Activated naive CD8-positive, alpha-beta T cell treated with anti-CD3 and anti-CD28 coated beads, Interleukin-2, amount 50 U/mL, for 24 hours (primary cell): ENCODE measurements at places on chromosomes 13 and 19.

DNA sequence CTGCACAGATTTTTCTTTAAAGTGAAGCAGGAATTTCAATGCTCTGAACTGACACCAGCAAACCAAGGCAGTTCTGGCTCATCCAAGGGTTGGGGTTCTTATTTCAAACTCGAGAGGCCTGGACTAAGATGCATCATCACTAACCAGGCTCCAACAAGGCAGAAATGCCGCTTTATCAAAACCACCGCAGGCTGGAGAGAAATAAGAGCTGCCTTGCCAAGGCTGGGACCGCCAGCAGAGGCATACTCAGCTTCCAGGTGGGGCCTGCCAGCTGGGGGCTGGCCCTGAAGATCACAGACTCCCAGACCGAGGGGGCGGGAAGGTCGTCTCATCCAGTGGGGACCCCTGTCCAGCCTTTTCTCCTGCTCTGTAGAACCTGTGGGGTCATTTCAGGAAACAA lies 37.4 kb upstream of the GAS6 start:
- no peak for DNase-seq

GRCh38 chr13:52156724-52157261 lies 2.6 kb downstream of the NEK3 start:
- no peak for DNase-seq

- no peak for DNase-seq
Measured at GRCh38 chr13:101155920-101156319, 260.4 kb downstream of the NALCN start.

DNA sequence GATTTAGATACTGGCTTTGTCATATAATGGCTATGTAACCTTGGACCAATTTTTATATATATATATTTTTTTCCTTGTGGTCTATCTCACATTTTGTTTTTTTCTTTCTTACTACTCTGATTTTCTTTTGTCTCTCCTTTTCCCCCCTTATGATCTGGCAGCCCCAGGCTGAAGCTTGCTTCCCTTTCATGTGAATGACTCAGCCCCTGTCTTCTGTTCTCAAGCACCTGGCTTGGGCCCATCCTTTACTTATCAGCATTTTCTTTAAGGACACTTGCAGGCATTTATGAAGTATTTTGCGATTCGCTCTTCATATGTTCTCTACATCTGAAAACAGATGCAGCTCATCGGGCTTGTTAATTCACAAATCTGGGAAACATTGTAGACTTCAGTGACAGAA lies 163.6 kb downstream of the SPRY2 start:
- DNase-seq = no peak

DNA sequence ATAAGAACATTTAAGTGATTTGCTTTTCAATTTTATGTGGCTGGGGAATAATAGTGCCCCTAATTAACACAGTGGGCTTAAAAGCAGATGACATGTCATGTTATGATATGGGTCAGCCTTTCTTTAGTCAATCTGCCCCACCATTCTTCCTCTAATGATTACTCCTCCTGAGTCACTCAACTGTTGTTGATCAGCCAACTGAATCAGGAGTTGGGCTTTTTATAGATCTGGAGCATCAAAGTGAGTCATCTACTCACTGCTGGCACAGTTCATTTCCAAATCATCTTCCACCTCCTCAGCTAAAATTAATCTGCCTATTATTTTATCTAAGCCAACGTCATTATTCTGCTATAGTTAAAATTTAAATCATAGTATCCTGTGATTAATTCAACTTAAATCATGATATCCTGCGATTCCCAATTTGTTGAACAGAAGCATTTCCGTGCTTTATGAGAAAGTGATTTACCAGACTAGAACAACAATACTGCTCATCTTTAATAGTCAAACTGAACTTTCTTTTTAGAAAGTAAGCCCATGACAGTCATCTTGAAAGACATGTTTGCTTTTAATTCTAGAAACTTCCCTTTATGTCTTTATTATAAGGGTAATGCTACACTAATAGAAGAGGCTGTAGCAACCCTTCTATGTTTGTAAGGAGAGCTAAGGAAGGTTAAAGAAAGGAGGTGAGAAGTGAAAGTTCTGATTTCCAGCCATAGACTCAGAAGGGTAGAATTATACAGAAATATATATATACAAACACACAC lies 551.4 kb downstream of the TBC1D4 start:
- no peak for DNase-seq

DNA sequence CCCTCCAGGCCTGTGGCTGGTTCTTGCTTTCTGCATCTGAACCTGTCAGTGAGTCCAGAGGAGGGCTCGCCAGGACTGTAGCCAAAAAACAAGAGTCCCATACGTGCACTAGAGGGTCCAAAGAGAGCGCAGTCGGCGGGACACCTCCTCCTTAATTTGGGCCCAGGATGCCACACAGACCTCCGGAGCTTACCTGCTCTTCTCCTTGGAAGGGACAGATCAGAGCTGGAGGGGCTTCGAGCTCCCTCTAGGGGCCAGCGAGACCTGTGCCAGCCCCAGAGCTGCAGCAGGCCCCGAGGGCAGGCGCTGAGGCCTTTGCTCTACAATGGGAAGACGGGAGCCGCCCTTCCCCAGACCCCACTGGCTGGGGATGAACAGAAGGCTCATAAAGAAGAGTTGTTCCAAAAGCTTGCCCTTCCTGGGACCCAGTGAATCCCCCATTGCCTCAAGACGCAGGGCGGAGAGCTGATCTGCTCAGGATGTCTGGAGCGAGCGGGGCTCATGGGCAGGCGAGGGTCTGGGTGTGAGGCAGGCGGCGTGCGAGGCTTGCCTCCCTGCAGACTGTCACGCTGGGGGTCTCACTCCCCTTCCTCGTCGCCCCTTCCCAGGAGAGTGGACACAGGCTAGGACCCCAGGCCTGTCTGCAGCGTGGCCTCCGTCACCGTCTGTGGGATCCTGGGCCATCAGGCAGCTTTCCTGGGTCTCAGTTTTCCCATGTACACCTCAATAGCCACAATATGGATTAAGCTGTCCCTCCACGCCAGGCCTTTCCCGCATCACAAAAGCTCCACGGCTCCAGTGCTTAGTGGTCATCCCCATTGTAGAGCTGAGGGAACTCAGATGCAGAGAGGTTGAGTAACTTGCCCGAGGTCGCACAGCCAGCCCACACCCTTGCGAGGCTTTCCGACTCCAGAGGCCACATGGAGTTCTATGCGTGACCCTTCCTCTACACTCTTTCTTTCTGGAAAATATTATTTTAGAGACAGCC lies 46.9 kb upstream of the VSTM2B start:
- DNase-seq = peak; percentile 20

- no peak for DNase-seq
Measured at GRCh38 chr13:113769881-113770280, 10.9 kb downstream of the TMEM255B start.

GRCh38 chr13:79445968-79446645 lies 34.8 kb upstream of the NDFIP2 start:
- no peak for DNase-seq

DNA sequence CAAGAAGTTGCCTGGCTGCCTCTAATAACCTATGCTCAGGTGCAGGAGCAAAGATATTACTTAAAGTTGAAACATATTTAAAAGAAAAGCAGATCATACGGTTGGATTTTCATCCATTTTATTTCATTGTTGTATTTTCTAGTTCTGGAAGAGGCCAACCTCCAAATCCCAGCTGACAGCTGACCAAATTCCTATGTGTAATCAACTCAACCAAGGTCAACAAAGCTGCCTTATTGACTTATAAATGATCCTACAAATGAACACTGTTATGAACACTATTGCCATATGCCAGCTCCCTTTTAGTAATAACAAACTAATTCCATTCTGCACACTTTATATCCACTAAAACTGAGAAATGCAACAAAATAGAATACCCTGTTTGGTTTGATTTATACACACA lies 1537.4 kb downstream of the SLITRK1 start:
- no peak for DNase-seq

DNA sequence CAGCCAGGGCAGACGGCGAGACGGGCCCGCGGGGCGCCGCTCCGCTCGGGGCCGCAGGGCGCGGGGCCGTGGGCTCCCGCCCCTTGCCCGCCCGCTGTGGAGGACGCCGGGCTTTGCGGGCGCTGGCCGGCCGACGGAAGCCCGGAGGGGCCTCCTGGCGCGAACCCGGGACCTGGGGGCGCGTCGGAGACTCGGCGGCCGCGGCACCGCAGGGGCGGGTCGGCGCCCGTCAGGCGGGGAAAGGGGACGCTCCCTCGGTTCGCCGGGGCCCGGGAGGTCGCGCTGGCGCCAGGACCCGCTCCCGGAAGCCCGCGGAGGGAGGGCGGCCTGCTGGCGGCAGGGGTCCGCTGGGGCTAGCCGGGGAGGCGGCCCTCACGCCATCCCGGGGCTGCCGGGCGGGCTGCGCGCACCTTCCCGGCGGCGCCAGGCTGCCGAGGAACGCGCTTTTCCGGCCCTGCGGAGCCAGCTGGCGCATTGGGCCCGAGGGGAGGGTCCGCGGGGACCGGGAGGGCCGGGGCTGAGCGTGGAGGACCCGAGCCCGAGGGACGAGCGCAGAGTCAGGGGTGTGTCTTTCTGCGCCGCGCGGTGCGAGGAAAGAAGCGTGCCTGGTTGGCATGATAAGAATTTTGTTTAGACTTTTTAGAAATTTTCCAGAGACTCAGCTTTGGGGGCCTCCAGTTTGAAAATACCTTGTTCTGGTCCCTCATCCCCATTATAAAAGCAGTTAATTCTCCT lies 511 bp downstream of the GARRE1 start:
- DNase-seq = peak; percentile 44

DNA sequence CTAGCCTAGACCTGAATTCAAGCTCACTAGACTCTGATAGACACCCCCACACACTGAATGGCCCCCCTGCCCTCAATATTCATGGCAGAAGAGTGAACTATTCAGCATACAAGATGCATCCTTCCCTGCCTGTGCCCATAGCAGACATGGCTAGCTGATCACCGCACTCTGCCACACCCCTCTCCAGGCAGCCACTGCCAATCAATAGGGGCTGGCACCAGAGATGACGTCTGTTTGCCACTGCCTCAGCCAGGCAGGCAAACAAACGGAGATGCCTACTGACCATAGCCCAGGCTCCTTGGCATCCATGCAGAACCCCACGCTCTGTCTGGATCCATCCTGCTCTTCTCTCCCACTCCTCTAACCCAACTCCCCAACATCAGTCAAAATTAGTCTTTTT lies 13.8 kb upstream of the NPAS1 start:
- no peak for DNase-seq

DNA sequence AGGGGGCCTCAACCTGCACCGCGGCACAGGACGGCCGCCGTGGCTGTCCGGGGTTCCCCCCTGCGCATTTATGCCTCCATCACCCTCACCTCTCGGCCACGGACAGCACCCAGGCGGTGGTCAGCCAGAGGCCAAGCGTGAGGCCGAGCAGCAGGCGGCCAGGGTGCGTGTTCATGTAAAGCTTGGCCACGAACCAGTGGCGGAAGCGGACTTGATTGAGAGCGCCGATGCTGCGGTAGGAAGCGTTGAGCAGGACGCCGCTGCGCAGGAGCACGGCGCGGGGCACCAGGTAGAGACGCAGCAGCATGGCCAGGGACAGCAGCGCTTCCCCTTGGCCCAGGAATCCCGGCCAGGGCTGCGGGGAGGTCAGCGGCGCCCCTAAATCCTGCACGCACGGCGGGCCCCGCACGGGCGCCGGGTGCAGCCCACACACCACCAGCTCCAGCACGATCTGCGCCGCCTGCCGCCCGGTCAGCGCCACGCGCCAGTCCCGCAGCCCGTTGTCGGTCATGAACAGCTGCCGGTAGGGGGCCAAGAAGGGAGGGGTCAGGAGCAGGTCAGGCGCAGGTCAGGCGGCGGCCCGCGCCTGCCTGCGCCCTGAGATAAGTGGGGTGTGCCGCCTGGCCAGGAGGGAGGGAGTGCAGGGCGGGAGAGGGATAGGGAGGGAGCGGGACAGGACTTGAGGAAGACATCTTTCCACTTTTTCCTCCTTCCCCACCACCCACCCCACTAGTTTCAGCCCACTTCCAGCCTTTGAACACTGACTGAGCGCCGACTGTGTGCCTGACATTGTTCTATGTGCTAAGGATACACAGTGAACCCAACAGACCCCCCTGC lies 6.5 kb downstream of the KCNN4 start:
- DNase-seq = no peak

- no peak for DNase-seq
Measured at GRCh38 chr13:75620020-75620419, 16.1 kb upstream of the LMO7 start.

DNA sequence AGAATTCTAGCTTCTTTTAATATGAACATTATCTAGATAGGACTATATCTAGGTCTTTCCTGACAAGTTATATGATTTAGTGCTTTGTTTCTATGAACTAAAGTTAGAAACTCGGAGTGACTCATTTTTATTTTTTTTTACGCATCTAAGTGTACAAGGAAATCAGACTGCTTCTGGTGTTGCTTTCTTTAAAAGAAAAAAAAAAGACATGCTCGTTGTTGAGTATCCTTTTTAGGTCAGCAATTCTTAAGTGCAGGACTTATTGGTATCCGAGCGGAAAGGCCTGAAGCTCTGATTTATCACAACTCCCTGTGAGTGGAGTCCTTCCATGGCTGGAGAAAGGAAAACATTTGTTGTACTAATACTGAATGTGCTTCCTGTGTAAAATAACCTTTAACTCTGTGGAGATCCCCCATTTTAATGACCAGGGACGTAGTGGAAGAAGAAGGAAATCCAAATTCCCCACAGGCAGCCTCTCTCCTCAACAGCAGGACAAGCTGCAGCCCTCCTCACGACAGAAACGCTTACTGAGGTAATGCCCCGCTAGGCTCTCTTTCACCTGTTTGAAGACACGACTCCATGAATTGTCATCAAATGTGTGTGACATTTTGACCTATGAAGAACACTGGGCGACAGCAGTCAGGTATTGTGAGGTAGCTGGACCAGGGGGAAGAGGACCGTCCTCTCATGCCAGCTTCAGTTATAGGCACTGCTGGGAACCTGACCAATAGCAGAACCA lies 17.9 kb upstream of the POMP start:
- DNase-seq = no peak
